AG08396 (cell line): ENCODE measurements at places on chromosomes 4 and X.

- DNase-seq, result no peak
These were observed 118.8 kb downstream of the GABRA2 start for GRCh38 chr4:46270986-46271596.

- DNase-seq, result no peak
These were observed 6.6 kb downstream of the USP26 start for GRCh38 chrX:133090236-133090809.

DNA sequence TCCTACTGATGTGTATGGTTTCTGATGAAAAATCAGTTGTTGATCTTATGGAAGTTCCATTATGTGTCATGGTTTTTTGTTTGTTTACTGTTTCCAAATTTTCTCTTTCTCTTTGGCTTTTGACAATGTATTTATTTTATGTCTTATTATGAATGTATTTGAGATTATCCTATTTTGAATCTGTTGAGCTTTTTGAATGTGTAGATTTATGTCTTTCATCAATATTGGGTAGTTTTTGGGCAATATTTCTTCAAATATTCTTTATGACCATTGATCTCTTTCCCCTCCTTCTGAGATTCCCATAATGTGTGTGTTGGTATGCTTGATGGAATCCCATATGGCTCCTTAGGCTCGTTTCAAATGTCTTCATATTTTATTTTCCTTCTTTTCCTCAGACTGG, 80.5 kb upstream of the FAM47C start:
- DNase-seq, result no peak

GRCh38 chrX:135425026-135425965, 3.6 kb downstream of the SMIM10L2A start:
- DNase-seq, result no peak

- DNase-seq, result no peak
These were observed 347 bp downstream of the AMTN start for GRCh38 chr4:70518716-70519115.

DNA sequence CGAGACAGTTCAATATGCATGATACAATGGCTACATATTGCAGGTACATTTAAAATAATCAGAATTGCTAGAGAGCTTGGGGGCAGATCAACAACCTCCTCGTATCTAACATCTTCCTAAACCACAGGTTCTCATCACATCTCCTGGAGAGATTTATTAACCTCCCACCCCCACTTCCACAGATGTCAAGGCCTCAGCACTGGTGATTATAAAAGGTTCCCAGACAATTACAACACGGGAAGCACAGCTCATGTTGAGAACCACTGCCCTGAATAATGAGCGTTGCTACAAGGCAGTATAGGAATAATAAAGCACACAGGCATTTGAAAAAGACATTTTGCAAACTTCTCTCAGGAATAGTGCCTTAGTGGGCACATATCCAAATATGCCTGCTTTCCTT, 42.8 kb downstream of the ELOVL6 start:
- DNase-seq, result no peak

- no peak for DNase-seq
These were observed 22.0 kb downstream of the DHRSX start for GRCh38 chrX:2478546-2479419.
